ENCODE measurements at places on chromosomes 6 and 20. TPM values are rescaled to one million over a fixed set of nuclear protein-coding genes. Genes with fewer than 3 reads are reported as not detected.

- H3K4me1 ChIP-seq: no peaks in the 10 kb centered on the region
- no peak for DNase-seq
- H3K36me3 ChIP-seq: no peaks in the 10 kb centered on the region
- no peaks in the 10 kb centered on the region for H3K27me3 ChIP-seq
These were observed 261.4 kb upstream of the PRDM1 start for GRCh38 chr6:105824732-105825131.

The C6orf132 gene
- total RNA-seq: not detected

GRCh38 chr6:27205375-27206278, 41.9 kb upstream of the PRSS16 start:
- H3K4me3 ChIP-seq: no peak overlapping the region
- H3K27me3 ChIP-seq: peaks cover 54% of the 10 kb centered on the region
- no peak overlapping the region for H3K27ac ChIP-seq
- peak; percentile 32 for DNase-seq
- H3K36me3 ChIP-seq: no peaks in the 10 kb centered on the region
- H3K4me1 ChIP-seq: peaks cover 5% of the 10 kb centered on the region

The DPPA5 gene
- not detected for total RNA-seq

- no peak for DNase-seq
- H3K27me3 ChIP-seq: peaks cover 16% of the 10 kb centered on the region
- peaks cover 65% of the 10 kb centered on the region for H3K36me3 ChIP-seq
- peaks cover 44% of the 10 kb centered on the region for H3K4me1 ChIP-seq
These were observed 27.1 kb downstream of the NCOA5 start for GRCh38 chr20:46062621-46063020.

GRCh38 chr6:74256781-74257180, 560.8 kb downstream of the CD109 start:
- no peaks in the 10 kb centered on the region for H3K4me1 ChIP-seq
- DNase-seq: no peak
- H3K36me3 ChIP-seq: no peaks in the 10 kb centered on the region
- no peak overlapping the region for H3K4me3 ChIP-seq
- H3K27me3 ChIP-seq: no peaks in the 10 kb centered on the region

- H3K4me1 ChIP-seq: no peaks in the 10 kb centered on the region
- no peak for DNase-seq
- H3K27me3 ChIP-seq: no peaks in the 10 kb centered on the region
- no peak overlapping the region for H3K27ac ChIP-seq
These were observed 29.7 kb downstream of the ESR1 start for GRCh38 chr6:151837223-151837622.

Data from CD4-positive, alpha-beta T cell (primary cell).